ENCODE measurements at places on chromosomes 2 and 18. TPM values are rescaled to one million over a fixed set of nuclear protein-coding genes. Genes with fewer than 3 reads are reported as not detected.

GRCh38 chr2:127763776-127764175 is 47.2 kb downstream of the WDR33 start:
- no peaks in the 10 kb centered on the region for H3K27me3 ChIP-seq
- H3K4me1 ChIP-seq: no peaks in the 10 kb centered on the region
- H3K27ac ChIP-seq: no peak overlapping the region
- no peak overlapping the region for H3K4me3 ChIP-seq

DNA sequence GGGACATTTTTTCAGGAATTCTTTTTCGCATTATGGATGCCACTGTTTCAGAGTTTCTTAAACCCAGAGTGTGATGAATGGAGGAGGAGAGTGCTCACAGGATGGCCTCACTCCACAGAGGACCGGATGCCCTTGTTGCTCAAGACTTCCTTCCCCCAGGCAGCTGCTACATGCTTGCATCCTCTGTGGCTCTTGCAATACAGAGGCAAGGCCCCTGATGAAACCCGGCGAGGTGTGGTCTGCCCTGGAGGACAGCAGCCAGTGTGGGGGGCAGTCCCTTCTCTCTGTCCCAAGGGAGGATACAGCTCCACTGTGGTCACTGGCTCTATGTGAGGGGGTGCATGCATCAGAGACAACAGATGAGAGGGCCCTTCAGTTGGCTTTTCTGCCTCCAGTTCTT is 109.6 kb downstream of the SH3RF3 start:
- H3K27me3 ChIP-seq: no peaks in the 10 kb centered on the region
- DNase-seq: peak; percentile 63
- peak overlapping the region; percentile 78 for H3K27ac ChIP-seq
- peaks cover 24% of the 10 kb centered on the region for H3K4me1 ChIP-seq
- H3K4me3 ChIP-seq: no peak overlapping the region
- no peaks in the 10 kb centered on the region for H3K36me3 ChIP-seq

DNA sequence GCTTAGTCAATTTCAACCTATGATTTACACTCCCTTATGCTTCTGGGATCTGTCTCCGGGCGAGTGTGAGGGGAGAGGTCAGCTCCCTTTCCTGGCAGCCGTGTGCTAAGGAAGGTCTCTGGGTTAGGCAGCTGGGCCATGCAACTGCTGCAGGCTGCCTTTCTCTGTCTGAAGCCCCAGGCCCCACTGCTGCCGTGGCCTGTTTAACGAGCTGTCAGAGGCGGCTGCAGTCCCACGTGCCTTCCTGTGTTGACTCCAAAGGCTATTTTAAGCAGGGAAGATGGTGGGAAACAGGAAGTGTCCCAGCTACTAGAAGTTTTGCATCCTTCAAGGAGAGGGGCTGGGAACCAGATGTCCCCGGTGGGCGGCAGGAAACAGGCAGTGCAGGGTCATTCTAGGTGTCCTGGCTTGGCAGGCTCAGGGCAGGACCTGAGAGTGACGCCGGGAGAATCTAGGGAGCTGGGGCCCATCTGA is 186.4 kb downstream of the TNS1 start:
- DNase-seq: peak; percentile 87
- peak overlapping the region; percentile 46 for H3K27ac ChIP-seq
- no peaks in the 10 kb centered on the region for H3K27me3 ChIP-seq

- no peaks in the 10 kb centered on the region for H3K36me3 ChIP-seq
- DNase-seq: no peak
- H3K27me3 ChIP-seq: no peaks in the 10 kb centered on the region
- no peaks in the 10 kb centered on the region for H3K4me1 ChIP-seq
- H3K27ac ChIP-seq: no peak overlapping the region
Measured at GRCh38 chr2:203875471-203875870, 7.9 kb downstream of the CTLA4 start.

DNA sequence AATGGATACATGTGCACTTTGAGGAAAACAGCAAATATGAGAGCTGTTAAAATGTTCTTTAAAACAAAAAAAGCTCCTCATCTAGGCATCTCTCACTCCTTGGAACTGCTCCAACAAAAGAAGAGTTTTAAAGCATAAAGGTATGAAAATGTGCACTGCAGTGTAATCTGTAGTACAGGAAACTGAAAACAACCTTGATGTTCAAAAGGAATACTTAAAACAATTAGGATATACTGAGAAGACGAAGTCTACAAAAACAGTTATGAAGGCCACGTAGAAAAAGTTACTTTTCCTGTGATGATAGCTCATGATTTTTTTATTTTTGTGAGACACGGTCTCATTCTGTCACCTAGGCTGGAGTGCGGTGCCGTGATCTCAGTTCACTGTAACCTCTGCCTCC is 2.1 kb upstream of the GPR75 start:
- H3K4me3 ChIP-seq: no peak overlapping the region
- no peak for DNase-seq
- no peaks in the 10 kb centered on the region for H3K27me3 ChIP-seq
- H3K36me3 ChIP-seq: peaks cover 10% of the 10 kb centered on the region
- H3K4me1 ChIP-seq: no peaks in the 10 kb centered on the region

DNA sequence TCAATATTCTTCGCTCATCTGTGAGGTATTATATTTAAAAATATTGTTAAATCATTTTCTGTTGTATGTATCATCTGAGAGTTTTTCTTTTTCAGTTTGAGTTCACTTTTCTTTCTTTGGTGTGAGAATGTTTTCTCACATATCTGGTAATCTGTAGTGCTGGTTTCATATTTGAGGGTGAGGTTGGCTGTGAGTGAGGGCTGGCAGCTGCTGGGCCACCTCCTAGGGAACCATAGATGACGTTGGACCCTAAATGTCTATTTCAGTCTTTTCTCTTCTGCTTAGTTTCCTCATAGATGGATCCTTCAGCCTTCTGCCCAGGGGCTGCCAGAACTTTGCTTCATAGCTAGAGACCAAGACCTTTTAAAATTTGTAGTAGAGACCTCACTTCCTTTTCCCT is 33.5 kb downstream of the MGAT5 start:
- no peak overlapping the region for H3K27ac ChIP-seq
- H3K36me3 ChIP-seq: no peaks in the 10 kb centered on the region
- H3K4me1 ChIP-seq: no peaks in the 10 kb centered on the region
- H3K27me3 ChIP-seq: no peaks in the 10 kb centered on the region
- peak; percentile 15 for DNase-seq
- H3K4me3 ChIP-seq: no peak overlapping the region

- H3K4me3 ChIP-seq: no peak overlapping the region
- DNase-seq: no peak
- H3K27ac ChIP-seq: no peak overlapping the region
- H3K4me1 ChIP-seq: no peaks in the 10 kb centered on the region
Measured at GRCh38 chr2:24228470-24228869, 53.6 kb downstream of the FAM228A start.

DNA sequence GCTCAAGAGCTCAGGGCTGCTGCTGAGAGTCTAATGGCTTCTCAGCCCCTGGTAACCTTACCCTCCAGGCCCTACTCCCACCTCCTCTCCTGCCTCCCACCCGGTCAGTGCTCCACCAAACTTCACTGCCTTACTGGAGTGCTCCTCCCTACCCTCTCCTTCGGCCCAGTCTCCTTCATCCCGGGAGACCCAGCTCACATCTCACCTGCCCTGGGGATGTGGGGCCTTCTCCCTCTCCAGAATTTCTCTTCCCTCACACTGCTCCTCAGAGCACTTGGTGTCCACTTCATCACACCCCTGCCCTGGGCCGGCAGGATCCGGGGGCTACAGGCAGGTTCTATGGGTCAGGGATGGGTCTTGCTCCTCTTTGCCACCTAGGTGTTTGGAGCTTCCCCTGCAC is 21.6 kb downstream of the PTPN18 start:
- H3K4me3 ChIP-seq: no peak overlapping the region
- H3K27ac ChIP-seq: no peak overlapping the region
- H3K36me3 ChIP-seq: peaks cover 6% of the 10 kb centered on the region
- DNase-seq: no peak
- H3K27me3 ChIP-seq: no peaks in the 10 kb centered on the region
- peaks cover 9% of the 10 kb centered on the region for H3K4me1 ChIP-seq

DNA sequence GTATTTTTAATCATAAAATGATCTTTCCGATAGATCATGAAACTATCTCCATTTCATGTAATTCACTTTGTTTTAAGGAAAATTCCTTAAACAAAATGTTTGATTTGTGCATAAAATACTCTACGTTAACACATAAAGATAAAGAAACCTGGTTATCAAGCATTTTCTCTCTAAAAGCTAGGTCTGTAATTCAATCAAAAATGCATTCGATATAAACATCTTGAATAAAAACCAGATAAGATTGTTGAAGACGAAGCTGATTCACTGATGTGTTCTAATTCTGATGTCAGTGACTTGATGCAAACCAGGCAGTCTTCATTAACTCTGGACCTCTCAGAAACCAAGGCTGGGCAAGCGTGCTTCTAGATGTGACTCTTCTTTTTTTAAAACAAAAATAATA is 245.2 kb downstream of the CTNNA2 start:
- DNase-seq: no peak
- no peaks in the 10 kb centered on the region for H3K4me1 ChIP-seq
- no peak overlapping the region for H3K27ac ChIP-seq
- H3K27me3 ChIP-seq: no peaks in the 10 kb centered on the region

DNA sequence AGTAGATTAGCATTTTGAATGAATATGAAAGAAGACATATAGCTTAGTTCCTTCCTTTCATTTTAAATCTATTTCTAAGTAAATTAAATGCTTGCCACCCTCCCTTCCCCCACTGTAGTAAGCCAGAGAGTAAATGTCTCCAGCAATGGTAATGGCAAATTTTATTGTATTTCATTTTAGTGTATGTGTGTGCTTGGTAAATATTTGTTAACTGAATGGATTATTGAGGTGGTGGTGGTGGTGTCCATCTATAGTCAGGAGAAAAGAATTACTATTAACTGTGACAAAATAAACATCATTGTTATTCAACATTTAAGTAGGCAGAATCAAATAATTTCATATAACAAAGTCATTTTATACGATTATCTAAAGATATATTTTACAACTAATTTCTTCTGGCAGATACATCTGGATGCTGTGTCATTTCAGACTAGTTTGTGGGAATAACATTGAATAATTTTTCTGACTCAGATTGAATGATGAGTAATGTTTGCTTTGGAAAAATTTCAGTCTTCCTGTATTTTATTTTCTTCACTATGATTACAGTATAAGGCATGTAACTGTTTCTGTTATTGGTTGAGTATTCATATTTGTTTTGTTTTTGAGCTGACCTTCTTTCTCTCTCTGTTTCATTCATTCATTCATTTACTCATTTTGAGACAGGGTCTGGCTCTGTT is 18.3 kb downstream of the ASXL3 start:
- no peak overlapping the region for H3K4me3 ChIP-seq
- no peaks in the 10 kb centered on the region for H3K4me1 ChIP-seq
- no peaks in the 10 kb centered on the region for H3K27me3 ChIP-seq
- H3K27ac ChIP-seq: no peak overlapping the region

DNA sequence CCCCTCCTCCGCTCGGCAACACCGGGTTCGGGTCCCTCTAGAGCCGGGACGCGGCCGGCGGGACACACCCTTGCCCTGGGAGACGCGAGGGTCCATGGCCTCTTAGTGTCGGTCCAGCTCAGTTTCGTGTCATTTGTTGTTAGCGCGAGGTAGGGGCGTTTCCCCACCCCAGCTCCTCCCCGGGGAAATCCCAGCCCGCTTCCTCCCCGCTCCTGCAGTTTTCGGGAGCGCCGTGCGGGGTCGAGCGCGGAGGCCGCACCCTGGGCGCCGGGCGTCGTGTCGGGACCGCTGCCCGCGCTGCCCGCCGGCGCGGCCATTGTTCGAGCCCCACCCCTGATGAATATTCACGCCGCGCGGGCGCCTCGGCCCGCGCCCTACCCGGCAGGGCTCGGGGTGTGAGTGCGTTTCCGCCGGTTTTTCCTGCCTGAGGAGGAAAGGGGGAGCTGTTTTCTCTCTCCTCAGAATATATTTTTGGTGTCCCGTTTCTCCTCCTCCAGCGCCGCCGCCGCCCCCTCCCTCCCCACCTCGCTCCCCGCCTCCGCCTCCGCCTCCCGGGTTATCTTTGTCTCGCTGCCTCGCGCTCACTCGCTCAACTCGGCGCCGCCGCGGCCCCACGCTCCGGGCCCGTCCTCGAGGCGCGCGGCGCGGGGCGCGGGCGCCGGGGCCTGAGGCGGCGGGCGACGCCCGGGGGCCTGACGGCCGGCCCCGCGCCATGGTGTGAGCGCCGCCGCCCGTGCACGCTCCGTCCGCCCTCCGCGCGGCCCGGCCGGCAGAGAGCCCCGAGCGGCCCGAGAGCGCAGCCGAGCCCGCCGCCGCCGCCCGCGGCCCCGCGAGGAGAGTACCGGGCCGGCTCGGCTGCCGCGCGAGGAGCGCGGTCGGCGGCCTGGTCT is at the start of gene MAP4K4:
Gene MAP4K4, plus strand, starts transcription at position 584 of the 890 bp plus-strand sequence. CDS start 374 bp downstream, outside the sequence.
- no peaks in the 10 kb centered on the region for H3K36me3 ChIP-seq
- H3K27ac ChIP-seq: peak within 1 kb of the TSS; percentile 93
- H3K4me3 ChIP-seq: peak within 1 kb of the TSS; percentile 85
- DNase-seq: peak; percentile 93

DNA sequence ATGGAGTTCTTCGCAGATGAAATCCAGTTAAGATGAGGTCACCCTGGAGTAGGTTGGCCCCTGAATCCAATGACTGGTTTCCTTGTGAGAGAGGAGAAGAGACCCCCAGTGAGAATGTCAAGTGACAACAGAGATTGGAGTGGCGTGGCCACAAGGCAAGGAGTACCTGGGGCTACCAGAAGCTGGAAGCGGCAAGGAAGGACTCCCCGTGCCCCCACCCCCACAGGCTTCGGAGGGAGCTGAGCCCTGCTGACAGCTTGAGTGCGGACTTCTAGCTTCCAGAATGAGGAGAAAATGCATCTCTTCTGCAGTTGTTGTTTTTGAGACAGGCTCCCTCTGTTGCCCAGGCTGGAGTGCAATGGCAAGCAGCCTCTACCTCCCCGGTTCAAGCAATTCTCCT is 78.0 kb upstream of the HPCAL1 start:
- H3K4me3 ChIP-seq: no peak overlapping the region
- no peak overlapping the region for H3K27ac ChIP-seq
- no peaks in the 10 kb centered on the region for H3K4me1 ChIP-seq
- no peak for DNase-seq
- no peaks in the 10 kb centered on the region for H3K36me3 ChIP-seq
- H3K27me3 ChIP-seq: no peaks in the 10 kb centered on the region

GRCh38 chr2:10269711-10270610 is 32.7 kb upstream of the HPCAL1 start:
- H3K27me3 ChIP-seq: no peaks in the 10 kb centered on the region
- no peaks in the 10 kb centered on the region for H3K36me3 ChIP-seq
- no peak for DNase-seq
- no peaks in the 10 kb centered on the region for H3K4me1 ChIP-seq

GRCh38 chr2:96528700-96529375 is 7.7 kb upstream of the ARID5A start:
- H3K36me3 ChIP-seq: no peaks in the 10 kb centered on the region
- no peak overlapping the region for H3K4me3 ChIP-seq
- DNase-seq: no peak
- H3K27me3 ChIP-seq: no peaks in the 10 kb centered on the region

GRCh38 chr18:58314284-58314683 is 270.3 kb downstream of the NEDD4L start:
- peak; percentile 64 for DNase-seq
- no peaks in the 10 kb centered on the region for H3K27me3 ChIP-seq
- H3K4me1 ChIP-seq: peaks cover 17% of the 10 kb centered on the region
- peak overlapping the region; percentile 75 for H3K27ac ChIP-seq

GRCh38 chr18:75216911-75217689 is 6.5 kb downstream of the TSHZ1 start:
- peaks cover 21% of the 10 kb centered on the region for H3K4me1 ChIP-seq
- H3K27ac ChIP-seq: no peak overlapping the region
- H3K4me3 ChIP-seq: no peak overlapping the region
- H3K36me3 ChIP-seq: no peaks in the 10 kb centered on the region
- H3K27me3 ChIP-seq: no peaks in the 10 kb centered on the region

SULT6B1 gene
- total RNA-seq: not detected

EVX2 gene
- not detected for total RNA-seq

ESPNL gene
- total RNA-seq: 2.1 TPM

NTSR2 gene
- total RNA-seq: not detected

COLEC12 gene
- 40.2 TPM for total RNA-seq

CRYGC gene
- not detected for total RNA-seq
